Fibroblast of villous mesenchyme (primary cell): ENCODE measurements at places on chromosomes 3 and 15. TPM values are rescaled to one million over a fixed set of nuclear protein-coding genes. Genes with fewer than 3 reads are reported as not detected.
A peak's percentile ranks its signal among the peaks of the same experiment; 100 is the strongest.

- peak; percentile 91 for DNase-seq
These were observed 122.4 kb downstream of the RAP2B start for GRCh38 chr3:153284282-153284938.

STXBP5L gene
- under 0.01 TPM in 1 of 2 replicates, not detected in the other for total RNA-seq

GRCh38 chr3:66362541-66362941 lies 138.3 kb downstream of the LRIG1 start:
- peak; percentile 80 for DNase-seq

P2RY1 gene
- total RNA-seq = 0.32 and 0.43 TPM in 2 replicates

- DNase-seq = no peak
These were observed 81.8 kb upstream of the UBE2E1 start for GRCh38 chr3:23723930-23724329.

DNA sequence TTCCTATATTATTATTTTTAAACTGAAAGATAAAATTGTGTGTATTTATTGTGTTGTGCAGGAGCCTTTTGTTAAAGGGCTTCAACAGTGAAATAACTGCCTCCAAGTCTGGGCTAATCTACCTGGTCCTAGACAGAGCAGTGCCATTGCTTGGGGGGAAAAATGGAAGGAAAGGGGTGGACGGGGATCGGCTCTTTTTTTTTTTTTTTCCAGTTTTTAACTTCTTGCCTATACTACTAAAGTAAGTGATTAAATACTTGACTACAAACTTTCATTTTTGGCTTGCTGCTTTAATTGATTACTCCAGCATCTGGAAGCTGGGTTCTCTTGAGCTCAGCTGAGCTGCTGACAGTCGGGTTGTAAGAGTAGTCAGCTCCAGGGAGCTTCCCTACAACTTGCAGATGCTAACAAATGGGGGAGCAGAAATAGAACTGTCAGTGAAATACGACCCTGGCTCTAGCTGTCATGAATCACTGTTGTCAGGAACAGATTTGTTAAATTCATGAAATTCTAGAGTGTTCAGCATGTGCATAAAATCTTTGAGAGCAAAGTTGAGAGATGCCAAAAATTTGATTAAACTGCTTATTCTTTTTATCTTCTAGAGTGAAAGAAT lies 276.7 kb downstream of the ROBO1 start:
- peak; percentile 2 for DNase-seq

DNA sequence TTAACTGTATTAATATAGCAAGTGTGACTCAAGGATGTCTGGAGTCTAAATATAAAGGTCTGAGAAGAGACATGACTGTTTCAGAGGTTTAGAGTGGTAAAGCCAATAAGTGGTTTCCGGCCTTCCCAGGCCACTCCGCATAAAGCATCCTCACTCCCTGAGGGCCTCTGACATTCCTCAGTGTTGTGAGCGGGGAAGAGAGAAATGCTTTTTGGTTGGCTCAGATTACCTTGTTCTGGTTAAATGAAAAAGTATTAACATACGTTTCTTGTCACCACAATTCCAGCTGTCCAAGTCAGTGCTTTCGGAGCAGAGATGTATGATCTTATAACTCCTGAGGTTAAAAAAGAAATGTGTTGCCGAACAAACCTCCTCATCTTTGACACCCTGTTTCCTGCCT lies 103.8 kb downstream of the RBMS3 start:
- DNase-seq = peak; percentile 51

DENND4A gene
- 20.0 and 37.6 TPM in 2 replicates for total RNA-seq

GRCh38 chr3:58531956-58532355 lies 5.0 kb downstream of the ACOX2 start:
- DNase-seq = no peak

OTOL1 gene
- not detected in 2 replicates for total RNA-seq

TGM5 gene
- not detected in 2 replicates for total RNA-seq

DNA sequence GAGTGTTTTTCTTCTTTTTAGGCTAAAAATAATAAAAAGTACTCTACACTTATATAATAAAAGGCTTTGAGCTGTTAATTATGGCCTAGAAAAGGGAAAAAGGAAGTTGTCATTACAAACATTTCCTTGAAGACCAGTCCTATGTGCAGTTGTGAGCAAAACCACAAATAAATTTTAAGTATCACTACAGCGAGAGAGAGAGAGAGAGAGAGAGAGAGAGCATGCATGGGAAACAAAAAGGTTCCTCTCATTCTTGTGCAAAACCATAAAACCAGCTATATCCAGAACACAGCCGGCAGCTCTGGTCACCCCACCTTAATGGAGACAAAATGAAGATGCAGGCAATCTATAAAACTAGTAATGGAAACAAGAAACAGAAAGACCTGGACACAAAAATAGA lies 33.6 kb downstream of the HEG1 start:
- no peak for DNase-seq

PPP1R14D gene
- total RNA-seq = not detected in 2 replicates

- DNase-seq = no peak
These were observed 240.1 kb upstream of the ZPLD1 start for GRCh38 chr3:102194760-102195159.

DNA sequence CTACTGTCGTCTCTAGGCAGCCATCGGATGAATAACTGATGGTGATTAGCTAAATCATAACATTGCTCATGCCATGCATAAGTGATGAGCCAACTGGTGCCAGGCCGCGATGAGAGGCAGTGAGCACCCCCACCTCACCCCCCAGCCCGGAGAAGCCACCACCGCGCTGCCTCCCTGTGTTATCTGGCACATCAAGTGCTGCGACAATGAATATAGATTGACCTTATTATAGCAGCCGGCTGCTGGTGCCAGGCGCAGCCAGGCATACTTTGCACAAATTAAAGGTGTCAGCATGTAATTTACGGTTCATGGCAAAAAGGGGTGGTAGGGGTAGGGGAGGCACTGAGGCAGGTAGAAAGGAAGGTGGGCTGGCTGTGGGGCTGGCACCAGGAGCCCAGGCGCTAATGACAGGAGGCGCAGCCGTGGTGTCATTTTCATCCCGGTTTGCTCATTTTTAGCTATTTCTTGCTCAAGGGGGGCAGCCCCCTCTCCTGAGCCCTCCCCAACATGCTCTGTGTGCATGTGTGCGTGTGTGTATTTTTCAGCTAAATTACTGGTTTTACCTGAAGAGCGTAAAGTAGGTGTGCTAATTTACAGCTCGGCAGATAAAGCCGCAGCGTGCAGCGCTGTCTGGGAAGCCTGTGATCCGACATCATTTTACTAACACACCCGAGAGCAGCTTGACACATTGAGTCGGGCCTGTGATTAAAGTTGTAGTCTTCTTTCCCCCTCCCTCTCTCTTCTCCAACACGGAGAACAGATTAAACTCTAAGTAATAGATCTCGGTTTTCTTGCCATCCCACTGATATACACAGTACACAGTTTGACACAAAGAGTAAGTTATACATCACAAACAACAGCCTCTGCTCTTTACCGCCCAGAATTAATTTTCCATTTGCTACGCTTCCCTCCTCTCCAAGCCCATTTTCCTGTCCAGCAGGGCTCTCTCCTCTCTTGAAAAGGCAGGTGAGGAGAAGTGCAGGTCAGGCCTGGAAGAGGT lies 212.3 kb downstream of the RPLP1 start:
- DNase-seq = no peak

DNA sequence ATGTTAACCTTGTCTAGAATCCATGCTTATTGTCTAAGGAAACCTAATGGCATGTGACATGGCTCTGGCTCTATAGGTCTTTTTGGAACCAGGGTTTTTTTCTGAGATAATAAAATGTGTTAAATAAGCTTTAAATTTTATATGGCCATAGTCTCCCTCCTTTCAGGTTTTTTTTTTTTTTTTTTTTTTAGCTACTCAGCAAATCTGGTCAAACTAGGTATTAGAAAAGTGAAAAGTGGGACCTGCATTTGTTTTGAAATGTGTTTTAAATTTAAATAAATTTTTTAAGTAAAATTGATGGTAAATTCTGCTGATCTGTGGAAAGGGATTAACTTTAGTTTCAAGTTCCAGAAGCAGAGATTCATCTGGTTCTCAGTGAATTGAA lies 52.1 kb upstream of the NANOGP8 start:
- DNase-seq = no peak

GRCh38 chr3:24504772-24505171 lies 10.1 kb upstream of the THRB start:
- no peak for DNase-seq

DNA sequence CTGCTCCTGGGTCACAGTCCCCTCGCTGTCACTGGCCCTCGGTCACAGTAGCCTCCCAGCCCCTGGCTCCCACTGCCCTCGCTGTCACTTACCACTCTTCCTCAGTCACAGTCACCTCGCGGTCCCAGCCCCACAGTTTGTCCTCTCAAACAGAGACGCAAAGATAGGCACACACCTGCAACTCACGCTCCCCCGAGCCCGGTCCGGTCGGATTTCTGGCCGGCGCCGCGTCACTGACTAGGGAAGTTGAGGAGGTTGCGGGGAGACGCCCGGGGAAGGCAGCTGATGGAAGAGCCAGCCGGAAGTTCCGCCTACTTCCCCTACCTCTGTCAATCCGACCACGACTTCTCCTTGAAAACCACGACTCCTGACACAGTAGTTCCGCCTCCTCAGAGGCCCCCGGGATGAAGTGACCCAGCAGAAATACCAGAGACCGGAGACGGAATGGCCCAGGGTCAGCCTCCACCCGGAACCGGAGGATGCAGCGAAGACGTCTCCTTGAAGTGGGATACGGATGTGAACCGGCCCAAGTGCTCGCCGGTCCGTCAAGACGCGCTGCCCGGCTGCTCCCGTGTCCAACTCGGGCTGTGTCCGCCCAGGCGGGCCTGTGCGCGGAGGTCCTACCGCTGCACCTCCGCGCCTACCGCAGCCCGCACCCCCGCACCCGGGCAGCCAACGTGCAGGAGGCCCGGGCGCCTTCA lies at the start of gene PCYT1A:
TSS of gene PCYT1A (minus strand) at position 287 of the 701 bp plus-strand sequence. CDS start 17,195 bp downstream, outside the sequence.
- peak; percentile 95 for DNase-seq

GRCh38 chr3:123335007-123335670 lies 113.8 kb downstream of the ADCY5 start:
- DNase-seq = no peak

DNA sequence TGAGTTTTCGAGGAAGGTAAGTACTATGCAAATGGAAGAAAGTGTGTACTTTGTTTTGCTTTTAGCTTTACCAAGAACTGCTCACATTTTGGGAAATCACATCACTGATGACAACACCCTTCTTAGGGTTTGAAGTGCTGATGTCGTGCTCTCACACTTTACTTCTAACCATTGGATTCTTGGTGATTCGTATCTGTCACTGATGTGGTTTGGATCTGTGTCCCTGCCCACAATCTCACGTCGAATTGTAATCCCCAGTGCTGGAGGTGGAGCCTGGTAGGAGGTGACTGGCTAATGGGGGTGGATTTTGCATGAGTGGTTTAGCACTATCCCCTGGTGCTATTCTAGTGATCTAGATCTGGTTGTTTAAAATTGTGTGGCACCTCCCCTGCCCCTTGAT lies 75.4 kb upstream of the RGMA start:
- DNase-seq = no peak

DNA sequence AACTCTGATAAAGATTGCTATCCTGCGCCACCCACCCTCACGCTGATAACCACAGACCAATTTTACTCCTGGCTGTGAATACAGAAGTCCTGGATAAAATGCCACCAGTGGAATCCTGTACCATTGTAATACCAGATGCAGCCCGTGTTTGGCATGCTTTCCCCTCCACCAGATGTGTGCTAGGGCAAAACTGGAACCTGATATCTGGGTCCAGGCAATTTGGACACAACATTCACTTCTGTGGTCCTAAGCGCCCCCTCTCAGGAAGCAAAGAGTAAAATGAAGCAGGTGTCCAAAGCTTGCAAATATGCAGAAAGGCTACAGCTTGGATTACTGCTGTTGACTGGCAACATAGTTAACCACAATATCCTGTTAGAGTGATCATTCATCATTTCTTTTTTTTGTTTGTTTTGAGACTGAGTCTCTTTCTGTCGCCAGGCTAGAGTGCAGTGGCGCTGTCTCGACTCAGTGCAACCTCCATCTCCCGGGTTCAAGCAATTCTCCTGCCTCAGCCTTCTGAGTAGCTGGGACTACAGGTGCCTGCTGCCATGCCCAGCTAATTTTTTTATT lies 32.8 kb downstream of the LOXL1 start:
- no peak for DNase-seq

- peak; percentile 85 for DNase-seq
These were observed 203.8 kb upstream of the CD96 start for GRCh38 chr3:111338059-111338698.
